ENCODE measurements at places on chromosomes 1 and 21.

- no peaks in the 10 kb centered on the region for H3K4me1 ChIP-seq
- DNase-seq, result no peak
- H3K36me3 ChIP-seq, result no peaks in the 10 kb centered on the region
- no peaks in the 10 kb centered on the region for H3K27me3 ChIP-seq
- H3K27ac ChIP-seq, result no peak overlapping the region
- no peak overlapping the region for H3K4me3 ChIP-seq
Observed at GRCh38 chr1:118785246-118785645, 202.9 kb downstream of the TBX15 start.

DNA sequence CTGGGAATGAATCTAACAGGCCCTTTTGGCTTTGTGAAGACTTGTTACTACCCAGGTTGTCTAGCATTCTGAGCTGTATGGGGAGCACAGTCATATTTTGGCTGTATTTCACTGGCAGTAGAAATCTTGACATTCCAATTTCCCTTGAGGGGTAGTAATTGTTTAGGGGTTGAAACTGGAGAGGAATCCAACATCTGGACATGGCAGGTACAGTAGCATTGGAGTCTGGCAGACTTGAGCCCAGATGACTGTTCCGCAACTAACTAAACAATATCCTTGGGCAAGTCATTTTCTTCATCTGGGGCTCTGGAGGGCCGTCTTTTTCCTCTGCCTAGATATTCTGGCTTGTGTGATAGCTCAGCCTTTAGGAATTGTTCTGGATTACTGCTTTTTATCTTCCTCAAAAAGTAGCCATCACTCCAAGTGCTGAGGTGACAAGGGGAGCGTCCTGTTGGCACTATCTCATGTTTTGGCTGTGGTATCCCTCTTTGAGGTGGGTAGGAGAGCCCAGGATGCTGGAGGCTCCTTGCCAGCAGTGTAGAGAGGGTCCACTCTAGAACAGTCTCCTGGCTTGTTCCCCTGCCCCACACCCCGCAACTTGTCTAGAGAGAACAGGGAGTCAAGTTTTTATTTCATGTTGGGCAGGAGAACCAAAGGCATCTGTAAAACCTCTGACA is 22.7 kb upstream of the NBL1 start:
- no peaks in the 10 kb centered on the region for H3K36me3 ChIP-seq
- H3K4me1 ChIP-seq, result no peaks in the 10 kb centered on the region
- no peak overlapping the region for H3K27ac ChIP-seq
- H3K27me3 ChIP-seq, result no peaks in the 10 kb centered on the region
- no peak overlapping the region for H3K4me3 ChIP-seq

GRCh38 chr1:165738794-165739193 is 29.9 kb downstream of the TMCO1 start:
- H3K4me1 ChIP-seq, result no peaks in the 10 kb centered on the region
- no peaks in the 10 kb centered on the region for H3K27me3 ChIP-seq
- no peaks in the 10 kb centered on the region for H3K36me3 ChIP-seq
- H3K4me3 ChIP-seq, result no peak overlapping the region

DNA sequence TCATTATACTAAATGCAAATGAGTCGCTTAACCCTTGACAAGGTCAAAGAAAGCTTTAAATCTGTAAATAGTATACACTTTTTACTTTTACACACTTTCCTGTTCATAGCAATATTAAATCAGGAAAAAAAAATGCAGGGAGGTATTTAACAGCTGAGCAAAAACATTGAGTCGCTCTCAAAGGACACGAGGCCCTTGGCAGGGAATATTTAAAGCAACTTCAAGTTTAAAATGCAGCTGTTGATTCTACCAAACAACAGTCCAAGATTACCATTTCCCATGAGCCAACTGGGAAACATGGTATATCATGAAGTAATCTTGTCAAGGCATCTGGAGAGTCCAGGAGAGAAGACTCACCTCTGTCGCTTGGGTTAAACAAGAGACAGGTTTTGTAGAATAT is 62.7 kb downstream of the CAPN2 start:
- H3K4me1 ChIP-seq, result peaks cover 30% of the 10 kb centered on the region
- DNase-seq, result no peak
- no peaks in the 10 kb centered on the region for H3K36me3 ChIP-seq
- H3K4me3 ChIP-seq, result no peak overlapping the region

DNA sequence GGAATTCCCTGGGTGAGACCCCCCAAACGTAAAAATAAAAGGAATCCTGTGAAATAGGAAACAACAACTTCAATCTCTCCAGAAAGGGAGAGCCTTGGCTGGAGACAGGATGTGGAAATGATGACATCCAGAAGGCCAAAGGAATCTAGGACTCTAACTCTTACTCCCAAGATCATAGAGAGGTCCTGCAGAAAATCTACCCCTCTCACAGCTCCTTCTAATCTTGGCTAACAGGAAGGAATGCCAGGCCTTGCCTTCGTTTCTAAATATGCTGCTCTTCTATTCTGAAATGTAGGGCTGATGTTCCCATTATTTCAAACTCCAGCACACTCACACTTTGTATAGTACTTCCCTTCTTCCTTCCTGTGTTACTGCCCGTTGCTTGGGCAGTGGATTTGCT is 40.7 kb downstream of the ARHGEF11 start:
- H3K4me1 ChIP-seq, result no peaks in the 10 kb centered on the region
- H3K27me3 ChIP-seq, result no peaks in the 10 kb centered on the region
- H3K4me3 ChIP-seq, result no peak overlapping the region
- no peak overlapping the region for H3K27ac ChIP-seq
- no peaks in the 10 kb centered on the region for H3K36me3 ChIP-seq

DNA sequence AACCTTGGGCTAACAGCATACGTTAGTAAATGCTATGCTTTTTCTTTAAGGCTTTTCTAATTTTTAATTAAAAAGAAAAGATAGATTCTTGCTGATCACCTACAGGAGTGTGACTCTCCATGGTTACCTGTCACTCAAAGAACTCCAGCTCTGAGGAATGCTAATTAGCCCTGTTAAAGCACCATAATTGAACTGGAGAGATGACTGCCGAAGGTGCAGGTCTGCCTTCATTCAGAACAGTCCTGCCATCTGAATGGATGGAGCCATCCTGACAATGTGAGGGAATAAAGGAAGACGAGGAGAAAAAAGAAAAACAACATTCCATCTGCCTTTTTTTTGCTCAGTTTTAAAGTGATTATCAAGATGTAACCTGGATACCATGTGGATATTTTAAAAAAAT is 94.6 kb downstream of the ATP6V1G3 start:
- no peak for DNase-seq
- H3K27ac ChIP-seq, result no peak overlapping the region
- no peaks in the 10 kb centered on the region for H3K36me3 ChIP-seq
- H3K27me3 ChIP-seq, result no peaks in the 10 kb centered on the region
- H3K4me3 ChIP-seq, result no peak overlapping the region
- H3K4me1 ChIP-seq, result peaks cover 7% of the 10 kb centered on the region

- H3K27ac ChIP-seq, result peak within 1 kb of the TSS; percentile 94
- H3K36me3 ChIP-seq, result no peaks in the 10 kb centered on the region
- DNase-seq, result peak; percentile 99
- H3K4me1 ChIP-seq, result no peaks in the 10 kb centered on the region
- H3K4me3 ChIP-seq, result peak within 1 kb of the TSS; percentile 49
Observed at GRCh38 chr1:119647734-119648619, at the start of gene ZNF697. Gene ZNF697, minus strand, starts transcription at chr1:119648266. Its CDS starts 22,166 bp downstream, at chr1:119626100.

DNA sequence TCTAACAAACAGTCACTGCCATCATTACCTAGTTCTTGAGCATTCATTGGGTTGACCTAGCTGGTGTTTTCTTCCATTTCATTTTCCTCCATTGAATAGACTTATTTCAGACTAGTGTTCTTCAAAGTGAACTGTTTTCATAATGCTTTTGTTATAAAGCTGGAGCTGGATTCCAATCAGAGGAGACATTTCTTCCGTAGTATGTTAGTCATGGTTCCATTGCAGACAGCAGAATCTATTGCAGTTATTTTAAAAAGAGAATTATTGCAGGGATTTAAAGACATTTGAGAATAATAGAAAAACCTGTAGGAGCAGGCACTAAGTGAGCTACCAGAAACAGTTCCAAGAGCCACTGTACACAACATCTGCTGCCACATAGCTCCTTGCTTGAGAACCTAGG is 50.0 kb downstream of the HHAT start:
- no peaks in the 10 kb centered on the region for H3K36me3 ChIP-seq
- peaks cover 31% of the 10 kb centered on the region for H3K4me1 ChIP-seq
- no peak overlapping the region for H3K27ac ChIP-seq
- no peaks in the 10 kb centered on the region for H3K27me3 ChIP-seq
- DNase-seq, result no peak
- no peak overlapping the region for H3K4me3 ChIP-seq

GRCh38 chr1:154463512-154463990 is 38.5 kb upstream of the TDRD10 start:
- DNase-seq, result peak; percentile 31
- no peaks in the 10 kb centered on the region for H3K27me3 ChIP-seq
- peak overlapping the region; percentile 75 for H3K27ac ChIP-seq
- H3K36me3 ChIP-seq, result no peaks in the 10 kb centered on the region

- no peak overlapping the region for H3K27ac ChIP-seq
- H3K27me3 ChIP-seq, result no peaks in the 10 kb centered on the region
- H3K4me1 ChIP-seq, result no peaks in the 10 kb centered on the region
- H3K36me3 ChIP-seq, result no peaks in the 10 kb centered on the region
- DNase-seq, result no peak
Observed at GRCh38 chr1:65387821-65388220, 32.6 kb upstream of the LEPR start.

- H3K27me3 ChIP-seq, result no peaks in the 10 kb centered on the region
- peaks cover 71% of the 10 kb centered on the region for H3K4me1 ChIP-seq
- H3K36me3 ChIP-seq, result no peaks in the 10 kb centered on the region
- peak; percentile 58 for DNase-seq
- no peak overlapping the region for H3K4me3 ChIP-seq
- H3K27ac ChIP-seq, result no peak overlapping the region
Observed at GRCh38 chr1:207863893-207864535, 46.9 kb downstream of the CD34 start.

DNA sequence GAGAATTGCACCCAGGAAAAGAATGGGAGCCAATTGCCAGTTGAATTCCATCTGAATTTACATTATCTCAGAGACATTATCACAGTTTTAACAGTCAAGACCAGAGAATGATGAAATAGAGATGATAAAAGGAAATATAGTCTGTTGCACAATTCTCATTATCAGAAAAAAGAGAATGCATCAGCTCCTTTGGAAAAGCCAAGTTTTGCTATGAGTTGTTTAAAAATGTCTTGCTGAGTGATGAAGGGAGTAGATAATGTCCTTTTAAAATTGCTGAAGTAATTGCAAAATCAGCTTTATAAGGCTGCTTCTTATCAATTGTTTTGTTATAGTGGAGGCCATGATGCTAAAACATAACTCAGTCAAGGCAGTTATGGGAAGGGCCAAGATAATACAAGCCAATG is 37.9 kb upstream of the EEIG2 start:
- no peak overlapping the region for H3K4me3 ChIP-seq
- no peaks in the 10 kb centered on the region for H3K36me3 ChIP-seq
- no peaks in the 10 kb centered on the region for H3K4me1 ChIP-seq
- no peaks in the 10 kb centered on the region for H3K27me3 ChIP-seq
- DNase-seq, result no peak
- no peak overlapping the region for H3K27ac ChIP-seq

All from adrenal gland (tissue), 19 donors.